Fibroblast of lung (primary cell): ENCODE measurements at places on chromosomes 1 and 21.
A peak's percentile ranks its signal among the peaks of the same experiment; 100 is the strongest.

- no peak overlapping the region for H3K27ac ChIP-seq
- no peaks in the 10 kb centered on the region for H3K27me3 ChIP-seq
- no peak for DNase-seq
- H3K4me1 ChIP-seq, result no peaks in the 10 kb centered on the region
- no peaks in the 10 kb centered on the region for H3K36me3 ChIP-seq
Observed at GRCh38 chr1:163706915-163707314, 385.2 kb downstream of the NUF2 start.

- peak; percentile 27 for DNase-seq
- H3K27me3 ChIP-seq, result no peaks in the 10 kb centered on the region
- H3K4me3 ChIP-seq, result no peak overlapping the region
- no peaks in the 10 kb centered on the region for H3K36me3 ChIP-seq
Observed at GRCh38 chr1:12136916-12137610, 29.7 kb upstream of the TNFRSF1B start.

GRCh38 chr1:23527900-23528249 lies 3.2 kb downstream of the E2F2 start:
- DNase-seq, result no peak
- H3K27me3 ChIP-seq, result no peaks in the 10 kb centered on the region
- H3K36me3 ChIP-seq, result no peaks in the 10 kb centered on the region

GRCh38 chr1:7334475-7335035 lies 436.5 kb upstream of the VAMP3 start:
- peaks cover 4% of the 10 kb centered on the region for H3K4me1 ChIP-seq
- H3K27me3 ChIP-seq, result no peaks in the 10 kb centered on the region
- no peaks in the 10 kb centered on the region for H3K36me3 ChIP-seq
- H3K4me3 ChIP-seq, result no peak overlapping the region

DNA sequence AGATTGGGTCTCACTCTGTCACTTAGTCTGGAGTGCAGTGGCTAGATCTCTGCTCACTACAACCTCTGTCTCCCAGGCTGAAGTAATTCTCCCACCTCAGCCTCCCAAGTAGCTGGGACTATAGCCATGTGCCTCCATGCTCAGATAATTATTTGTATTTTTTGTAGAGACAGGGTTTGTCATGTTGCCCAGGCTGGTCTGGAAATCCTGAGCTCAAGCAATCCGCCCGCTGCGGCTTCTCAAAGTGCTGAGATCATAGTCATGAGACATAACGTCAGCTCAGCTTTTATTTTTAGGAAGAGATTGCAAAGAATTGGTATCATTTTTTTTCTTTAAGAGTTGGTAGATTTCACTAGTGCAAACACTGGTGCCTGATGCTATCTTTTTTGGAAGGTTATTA lies 244.9 kb downstream of the DSCAM start:
- H3K4me3 ChIP-seq, result no peak overlapping the region
- no peak overlapping the region for H3K27ac ChIP-seq
- no peaks in the 10 kb centered on the region for H3K36me3 ChIP-seq
- no peaks in the 10 kb centered on the region for H3K4me1 ChIP-seq
- no peaks in the 10 kb centered on the region for H3K27me3 ChIP-seq

DNA sequence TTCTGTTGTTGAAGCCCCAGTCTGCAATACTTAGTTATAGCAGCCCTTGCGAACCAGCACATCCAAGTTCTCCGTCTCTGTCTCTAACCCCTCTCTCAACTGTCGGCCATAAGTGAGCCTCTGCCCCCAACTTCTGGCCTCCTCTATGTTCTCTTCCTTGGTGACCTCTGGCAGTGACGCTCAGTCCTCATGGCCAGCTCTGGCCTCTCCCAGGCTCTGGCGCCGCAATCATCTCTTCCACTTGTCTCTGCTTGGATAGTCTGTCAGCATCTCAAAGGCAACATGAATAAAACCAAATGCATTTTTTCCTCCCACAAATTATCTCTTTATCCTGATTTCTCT lies 8.4 kb upstream of the HLCS start:
- DNase-seq, result no peak
- H3K4me1 ChIP-seq, result peaks cover 2% of the 10 kb centered on the region
- no peak overlapping the region for H3K27ac ChIP-seq
- H3K4me3 ChIP-seq, result no peak overlapping the region
- H3K36me3 ChIP-seq, result no peaks in the 10 kb centered on the region

GRCh38 chr1:77584884-77585283 lies 97.6 kb downstream of the ZZZ3 start:
- no peak overlapping the region for H3K27ac ChIP-seq
- H3K4me3 ChIP-seq, result no peak overlapping the region
- H3K4me1 ChIP-seq, result no peaks in the 10 kb centered on the region
- no peaks in the 10 kb centered on the region for H3K27me3 ChIP-seq

GRCh38 chr1:246632281-246633168 lies 66.3 kb downstream of the CNST start:
- peak overlapping the region; percentile 91 for H3K27ac ChIP-seq
- DNase-seq, result peak; percentile 78
- peaks cover 17% of the 10 kb centered on the region for H3K4me1 ChIP-seq
- H3K27me3 ChIP-seq, result no peaks in the 10 kb centered on the region
- peaks cover 2% of the 10 kb centered on the region for H3K36me3 ChIP-seq

DNA sequence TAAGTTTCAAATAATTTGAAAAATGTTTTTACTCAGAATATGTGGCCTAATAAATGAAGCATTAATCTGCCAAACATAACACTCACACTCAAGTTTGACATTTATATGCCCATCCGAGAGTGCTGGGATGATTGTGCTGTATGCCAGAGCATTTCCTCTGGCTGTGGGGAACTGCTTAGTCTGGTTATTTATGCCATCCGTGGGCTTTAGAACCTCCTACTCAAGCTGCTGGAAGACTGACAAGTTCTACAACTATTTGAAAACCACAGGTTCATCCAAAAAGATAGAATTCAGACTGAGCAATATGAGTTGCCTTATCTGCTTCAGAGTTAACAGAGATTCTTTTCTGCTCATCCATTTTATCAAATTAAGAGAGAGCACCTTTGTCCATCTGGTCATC lies 25.9 kb downstream of the PCNX2 start:
- H3K27ac ChIP-seq, result no peak overlapping the region
- DNase-seq, result peak; percentile 65
- H3K27me3 ChIP-seq, result no peaks in the 10 kb centered on the region
- no peak overlapping the region for H3K4me3 ChIP-seq
- H3K4me1 ChIP-seq, result no peaks in the 10 kb centered on the region
- H3K36me3 ChIP-seq, result no peaks in the 10 kb centered on the region
